ENCODE measurements at places on chromosomes 4 and X. TPM values are rescaled to one million over a fixed set of nuclear protein-coding genes. Genes with fewer than 3 reads are reported as not detected.

Gene ARR3
- total RNA-seq = not detected

Gene BMPR1B
- total RNA-seq = 2.3 TPM

Gene GAB1
- 138 TPM for total RNA-seq

Gene SYTL5
- 8.4 TPM for total RNA-seq

Gene TENM3
- total RNA-seq = 5.3 TPM

Gene FAT4
- total RNA-seq = 105 TPM

Gene RBM41
- 13.5 TPM for total RNA-seq

Gene POU4F2
- total RNA-seq = not detected

Gene GLUD2
- 2.5 TPM for total RNA-seq

Gene GNRHR
- total RNA-seq = not detected

GRCh38 chr4:163693776-163694175, 199.3 kb downstream of the TMA16 start:
- no peaks in the 10 kb centered on the region for H3K4me1 ChIP-seq
- no peak overlapping the region for H3K27ac ChIP-seq
- no peaks in the 10 kb centered on the region for H3K27me3 ChIP-seq
- no peaks in the 10 kb centered on the region for H3K36me3 ChIP-seq
- DNase-seq = no peak

DNA sequence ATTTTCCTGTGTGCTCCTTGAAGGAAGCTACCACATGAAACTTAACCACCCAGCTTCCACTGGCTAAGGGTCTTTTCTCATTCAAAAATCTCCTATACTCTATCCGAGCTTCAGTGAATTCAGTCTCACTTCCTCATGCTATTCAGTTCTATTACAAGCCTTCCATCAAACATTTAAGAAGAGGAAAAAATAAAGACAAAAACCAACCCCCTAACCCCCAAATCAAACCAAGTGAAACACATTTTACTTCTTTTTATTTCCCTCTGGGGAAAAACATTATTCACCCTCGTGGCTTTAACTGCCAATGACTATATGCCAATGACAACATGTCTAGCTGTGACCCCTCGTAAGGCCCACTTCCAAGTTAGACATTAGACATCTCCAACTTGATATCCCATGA, 16.2 kb upstream of the WDR19 start:
- H3K4me3 ChIP-seq = no peak overlapping the region
- no peak for DNase-seq
- H3K27ac ChIP-seq = no peak overlapping the region
- no peaks in the 10 kb centered on the region for H3K36me3 ChIP-seq
- no peaks in the 10 kb centered on the region for H3K27me3 ChIP-seq

DNA sequence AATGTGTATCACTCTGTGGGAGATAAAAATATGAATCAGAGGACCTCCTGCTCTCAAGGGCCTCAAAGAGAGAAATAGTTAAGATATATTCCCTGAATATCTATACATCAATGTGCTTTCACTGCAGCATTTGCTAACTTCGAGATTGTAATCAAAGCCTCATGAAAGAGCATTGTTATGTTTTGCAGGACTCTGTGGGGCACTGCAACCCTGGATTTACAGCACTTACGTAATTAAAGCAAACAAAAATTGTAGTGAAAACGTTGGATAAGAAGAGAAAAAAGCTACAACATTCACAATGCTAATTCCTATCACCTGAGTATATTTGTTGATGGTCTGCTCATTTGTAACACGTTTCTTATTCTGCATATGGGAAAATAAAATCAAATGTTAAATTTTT, 48.0 kb downstream of the ETNPPL start:
- no peaks in the 10 kb centered on the region for H3K4me1 ChIP-seq
- no peak for DNase-seq
- H3K4me3 ChIP-seq = no peak overlapping the region

GRCh38 chr4:112213856-112214255, 17.7 kb upstream of the AP1AR start:
- DNase-seq = no peak
- no peaks in the 10 kb centered on the region for H3K36me3 ChIP-seq
- no peaks in the 10 kb centered on the region for H3K4me1 ChIP-seq
- no peak overlapping the region for H3K27ac ChIP-seq
- H3K4me3 ChIP-seq = no peak overlapping the region

DNA sequence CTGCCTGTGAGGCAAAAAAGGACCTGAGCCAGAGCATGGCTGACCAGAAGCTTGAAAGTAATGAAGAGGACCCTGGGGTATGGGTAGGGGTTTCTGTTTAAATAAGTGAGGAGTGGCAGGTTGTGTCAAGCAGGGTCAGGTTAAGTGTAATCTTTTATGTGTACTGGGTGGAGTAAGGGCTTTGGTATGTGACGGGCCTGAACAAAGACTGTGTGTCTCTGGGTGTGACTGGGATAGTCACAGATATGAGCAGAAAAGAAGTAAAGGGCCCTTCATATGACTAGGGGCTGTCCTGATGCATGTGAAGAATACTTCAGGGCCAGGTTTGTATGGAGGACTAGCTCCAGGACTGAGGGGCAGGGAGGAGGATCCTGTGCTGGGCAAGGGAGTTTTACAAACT, 82.4 kb downstream of the ITIH6 start:
- H3K4me3 ChIP-seq = no peak overlapping the region
- no peaks in the 10 kb centered on the region for H3K36me3 ChIP-seq
- DNase-seq = no peak
- H3K27ac ChIP-seq = no peak overlapping the region

GRCh38 chrX:103747163-103747562, 29.5 kb upstream of the PLP1 start:
- no peak overlapping the region for H3K4me3 ChIP-seq
- peaks cover 9% of the 10 kb centered on the region for H3K27me3 ChIP-seq
- H3K36me3 ChIP-seq = no peaks in the 10 kb centered on the region
- no peaks in the 10 kb centered on the region for H3K4me1 ChIP-seq

- no peak for DNase-seq
- no peaks in the 10 kb centered on the region for H3K27me3 ChIP-seq
- no peak overlapping the region for H3K4me3 ChIP-seq
These were observed 366.5 kb downstream of the MID1IP1 start for GRCh38 chrX:39167791-39168190.

- DNase-seq = no peak
- no peak overlapping the region for H3K27ac ChIP-seq
- peaks cover 3% of the 10 kb centered on the region for H3K4me1 ChIP-seq
- H3K4me3 ChIP-seq = no peak overlapping the region
These were observed 3.9 kb downstream of the ARSJ start for GRCh38 chr4:113975578-113975977.

DNA sequence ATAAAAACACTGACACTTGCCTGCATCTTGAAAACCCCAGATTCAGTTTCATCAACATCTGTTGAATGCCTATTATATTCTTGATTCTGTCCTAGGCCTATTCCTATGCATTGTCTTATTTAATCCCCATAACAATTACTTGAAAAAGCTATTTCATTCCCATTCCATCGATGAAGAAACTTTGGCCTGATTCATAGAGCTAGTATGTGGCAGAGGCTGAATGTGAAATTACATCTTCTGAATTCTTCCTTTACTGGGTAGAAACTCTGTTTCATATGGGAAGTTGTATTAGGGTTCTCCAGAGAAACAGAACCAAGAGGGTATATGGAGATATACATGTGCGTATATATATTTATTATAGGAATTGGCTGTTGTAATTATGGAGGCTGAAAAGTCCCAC, 35.0 kb upstream of the SLC4A4 start:
- H3K4me3 ChIP-seq = no peak overlapping the region
- H3K27me3 ChIP-seq = no peaks in the 10 kb centered on the region
- H3K4me1 ChIP-seq = peaks cover 18% of the 10 kb centered on the region
- no peak for DNase-seq

GRCh38 chr4:185837415-185838103, 25.6 kb upstream of the SORBS2 start:
- no peaks in the 10 kb centered on the region for H3K36me3 ChIP-seq
- H3K4me1 ChIP-seq = no peaks in the 10 kb centered on the region
- H3K27me3 ChIP-seq = no peaks in the 10 kb centered on the region
- no peak for DNase-seq

DNA sequence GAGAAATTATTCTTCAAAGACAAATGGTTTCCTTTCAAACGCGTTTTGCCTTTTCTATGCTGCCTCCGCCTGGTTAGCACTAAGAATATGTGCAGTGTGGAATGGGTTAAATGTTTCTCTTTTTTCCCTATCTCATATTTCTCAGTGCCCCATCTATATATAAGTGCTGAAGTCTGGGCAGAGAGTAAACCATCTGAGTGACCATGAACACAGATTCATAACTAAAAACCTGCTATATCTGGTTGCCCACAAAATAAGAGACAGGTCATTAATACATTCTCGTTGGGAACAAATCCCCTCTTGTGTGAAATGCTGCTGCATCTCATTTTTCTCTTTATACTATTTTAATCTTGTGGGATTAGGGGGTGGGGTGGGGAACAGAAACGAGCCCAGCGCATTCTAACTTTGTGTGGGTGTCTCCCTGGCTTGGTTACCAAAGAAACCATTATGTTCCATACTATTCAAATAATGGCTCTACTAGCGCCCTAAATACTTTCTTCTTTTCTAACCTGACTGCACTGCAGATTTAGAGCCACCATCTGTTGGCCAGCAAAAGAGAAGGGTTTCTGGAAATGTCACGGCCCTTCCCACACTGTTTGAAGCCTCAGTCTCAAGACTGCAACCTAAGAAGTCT, 42.2 kb upstream of the PTCHD1 start:
- no peak for DNase-seq
- no peaks in the 10 kb centered on the region for H3K36me3 ChIP-seq
- peaks cover 6% of the 10 kb centered on the region for H3K27me3 ChIP-seq
- H3K4me1 ChIP-seq = no peaks in the 10 kb centered on the region
- H3K4me3 ChIP-seq = no peak overlapping the region

DNA sequence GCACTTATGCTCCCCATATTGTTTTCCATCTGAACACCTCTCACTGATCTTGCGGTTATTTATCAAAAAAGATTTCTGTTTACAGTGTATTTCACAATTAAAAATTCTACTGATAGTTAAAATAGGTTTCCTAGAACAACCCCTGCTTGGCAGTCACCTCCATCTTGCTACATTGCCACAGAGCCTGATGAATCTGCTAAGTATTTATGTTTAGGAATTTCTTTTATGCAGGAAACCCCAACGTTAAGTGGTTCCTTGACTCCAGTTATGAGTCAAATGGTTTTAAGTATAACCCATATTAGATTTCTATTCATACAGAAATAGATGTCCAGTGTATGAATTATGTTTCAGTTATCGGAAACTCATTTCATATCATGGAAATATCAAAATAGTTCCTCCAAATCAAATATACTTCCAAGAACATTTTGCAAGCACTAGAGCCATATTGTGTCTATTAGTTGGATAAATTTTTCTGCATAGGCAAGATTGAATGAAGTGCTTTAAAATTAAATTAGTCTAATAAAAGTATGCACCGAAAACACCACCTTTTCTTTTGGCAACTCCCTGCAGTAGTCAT, 20.6 kb downstream of the GALNT7 start:
- no peaks in the 10 kb centered on the region for H3K36me3 ChIP-seq
- no peak overlapping the region for H3K27ac ChIP-seq
- no peak for DNase-seq
- H3K27me3 ChIP-seq = no peaks in the 10 kb centered on the region

DNA sequence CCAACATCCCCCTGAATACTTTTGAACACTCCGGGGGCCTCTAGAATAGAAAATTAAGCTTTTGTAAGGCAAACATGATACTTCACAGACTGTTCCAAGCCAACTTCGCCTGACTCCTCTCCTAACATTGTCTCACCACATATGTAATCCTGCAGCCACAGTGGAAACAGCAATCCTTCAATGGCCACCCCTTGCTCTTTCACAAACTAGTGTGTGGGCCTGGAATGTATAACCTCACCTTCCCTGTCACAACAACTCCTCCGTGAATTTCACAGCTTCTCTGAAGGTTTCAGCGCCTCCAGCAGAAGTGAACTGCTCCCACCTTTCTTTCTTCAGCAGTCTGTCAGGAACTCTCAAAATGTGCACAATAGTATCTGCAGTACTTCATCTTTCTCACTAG, 185.1 kb downstream of the ADGRL3 start:
- no peak for DNase-seq
- H3K4me1 ChIP-seq = no peaks in the 10 kb centered on the region
- H3K27ac ChIP-seq = no peak overlapping the region
- H3K36me3 ChIP-seq = no peaks in the 10 kb centered on the region

DNA sequence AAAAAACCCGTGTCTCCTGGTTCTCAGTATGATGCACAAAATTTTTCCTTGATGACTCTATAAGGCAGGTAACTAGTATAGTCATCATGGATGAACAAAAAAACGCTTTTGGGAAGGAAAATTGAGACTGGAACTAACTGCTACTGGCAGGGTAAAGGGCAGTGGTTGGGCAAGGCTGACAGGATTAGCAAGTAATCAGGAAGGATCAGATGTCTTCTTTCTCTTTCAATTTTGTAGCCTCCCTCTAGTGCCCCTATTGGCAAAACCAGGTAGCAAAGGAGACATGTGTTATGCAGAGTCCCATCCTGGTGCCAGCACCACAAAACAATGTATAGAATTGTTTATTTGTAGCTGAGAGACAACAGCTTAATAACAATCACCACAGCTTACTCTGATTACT, 12.8 kb upstream of the SLITRK4 start:
- H3K27ac ChIP-seq = no peak overlapping the region
- no peaks in the 10 kb centered on the region for H3K36me3 ChIP-seq
- H3K27me3 ChIP-seq = no peaks in the 10 kb centered on the region
- no peaks in the 10 kb centered on the region for H3K4me1 ChIP-seq
- DNase-seq = no peak

DNA sequence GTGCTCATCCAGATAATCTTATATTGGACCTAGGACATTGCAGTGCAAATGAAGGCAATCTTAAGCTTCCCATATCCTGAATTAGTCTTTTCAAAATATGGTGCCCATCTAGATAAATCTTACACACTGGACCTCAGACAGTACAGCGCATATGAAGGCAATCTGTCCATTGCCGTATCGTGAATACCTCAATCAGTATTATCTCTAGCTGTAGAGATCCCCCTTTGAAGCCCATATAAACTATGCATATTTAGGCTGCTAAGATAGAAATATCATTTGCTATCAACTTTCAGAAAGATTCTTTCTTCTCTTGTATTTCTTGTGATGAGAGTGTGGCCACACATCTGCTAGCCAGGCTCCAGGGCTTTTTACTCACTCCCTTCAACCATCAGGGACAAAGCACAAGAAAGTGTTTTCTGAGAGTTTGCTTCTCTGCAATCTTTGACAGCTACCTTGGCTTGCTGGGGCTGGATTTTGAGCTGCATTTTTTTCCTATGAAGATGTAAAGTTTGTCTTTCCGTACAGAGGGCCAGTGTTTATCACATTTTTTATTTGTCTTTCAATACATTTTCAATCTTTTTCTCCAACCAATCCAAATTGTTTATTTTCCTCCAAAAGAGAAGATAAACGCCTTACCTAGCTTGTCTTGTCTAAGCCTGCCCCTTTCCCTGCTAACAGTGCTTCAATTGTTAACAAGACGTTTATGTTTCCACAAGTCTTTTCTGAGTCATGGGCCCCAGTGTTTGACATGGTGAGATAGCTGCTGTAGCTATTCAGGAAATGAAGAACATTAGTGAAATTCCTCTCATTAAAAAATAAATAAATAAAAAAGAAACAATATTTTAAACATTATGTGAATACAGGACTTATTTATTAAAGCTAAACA, 57.6 kb upstream of the FAT1 start:
- H3K4me3 ChIP-seq = no peak overlapping the region
- no peak for DNase-seq
- no peaks in the 10 kb centered on the region for H3K4me1 ChIP-seq
- no peaks in the 10 kb centered on the region for H3K27me3 ChIP-seq

Data from lung (tissue), 17 donors.